ENCODE measurements at places on chromosomes 4 and X.

DNA sequence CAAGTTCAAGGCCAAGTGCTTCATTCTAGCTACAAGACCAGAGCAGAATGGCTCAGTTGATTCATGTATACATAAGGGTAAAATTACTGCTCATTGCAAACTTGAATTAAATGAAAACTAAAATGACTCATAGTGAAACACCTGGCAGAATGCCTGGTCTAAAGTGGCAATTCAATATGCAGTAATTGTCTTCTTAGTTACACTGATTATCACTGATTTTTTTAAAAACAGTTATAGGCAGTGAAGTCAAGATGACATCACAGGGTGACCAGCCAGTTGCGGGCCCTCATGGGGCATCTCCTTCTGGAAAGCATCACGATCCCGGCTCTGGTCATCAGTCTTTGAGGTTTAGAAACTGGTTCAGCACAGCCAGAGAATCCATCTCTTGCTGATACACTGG lies 154.2 kb downstream of the RAB28 start:
- DNase-seq: no peak

DNA sequence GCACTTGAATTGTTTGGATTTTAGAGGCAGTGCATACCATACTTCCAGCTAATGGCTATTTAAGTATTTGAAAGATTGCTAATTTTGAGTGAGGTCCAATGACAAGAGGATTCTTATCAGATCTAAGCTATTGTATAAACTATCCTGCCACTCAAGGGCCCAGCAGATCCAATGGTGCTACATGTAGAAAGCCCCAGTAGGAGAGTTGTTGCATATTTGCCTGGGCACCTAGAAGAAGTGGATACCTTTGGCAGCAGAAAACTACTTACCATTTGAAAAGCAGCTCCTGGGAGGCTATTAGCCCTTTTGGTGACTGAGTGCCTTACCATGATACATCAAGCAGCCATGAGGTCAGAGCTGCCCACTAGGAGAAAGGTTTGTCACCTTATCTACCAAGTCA lies 447.3 kb downstream of the C4orf33 start:
- DNase-seq: no peak

GRCh38 chr4:145528601-145529000 lies 46.9 kb downstream of the SMAD1 start:
- no peak for DNase-seq

- DNase-seq: no peak
Observed at GRCh38 chrX:781224-782204, 150.9 kb downstream of the SHOX start.

- no peak for DNase-seq
Observed at GRCh38 chr4:182560358-182560757, 317.2 kb downstream of the TENM3 start.

- no peak for DNase-seq
Observed at GRCh38 chrX:110924871-110925270, 129.3 kb upstream of the CHRDL1 start.

DNA sequence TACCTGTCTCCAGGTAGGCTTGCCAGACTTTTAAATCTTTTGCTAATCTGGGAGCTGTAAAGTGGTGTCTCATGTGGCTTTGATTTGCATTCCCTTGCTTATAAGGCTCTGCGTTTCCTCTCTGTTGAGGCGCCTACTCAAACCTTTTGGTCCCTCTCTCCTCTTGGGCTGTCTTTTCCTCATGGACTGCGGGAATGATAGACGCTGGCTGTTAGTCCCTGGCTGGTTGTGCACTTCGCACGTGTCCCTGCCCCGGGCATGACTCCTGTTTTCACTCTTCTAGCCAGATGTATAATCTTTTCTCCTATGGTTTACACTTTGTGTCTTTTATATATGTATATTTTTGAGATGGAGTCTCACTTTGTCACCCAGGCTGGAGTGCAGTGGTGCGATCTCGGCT lies 39.7 kb downstream of the RGS12 start:
- DNase-seq: no peak

DNA sequence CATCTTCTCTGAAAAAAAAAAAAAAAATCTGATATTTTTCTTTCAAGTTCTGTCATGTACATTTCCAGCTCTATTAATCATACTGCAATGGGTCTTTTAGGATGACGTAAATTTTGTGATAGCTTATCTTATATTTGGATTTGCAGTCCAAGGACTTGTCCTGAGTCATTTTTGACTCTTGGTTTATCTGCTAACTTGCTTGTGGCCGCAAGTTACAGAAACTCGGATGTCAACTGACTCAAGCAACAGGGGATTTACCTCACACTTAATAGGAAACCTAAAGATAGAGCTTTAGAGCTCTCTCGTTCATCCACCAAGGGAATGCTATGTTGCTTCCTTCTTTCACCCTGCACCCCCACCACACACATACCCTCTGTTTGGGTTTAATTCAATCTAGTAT lies 1433.8 kb upstream of the TENM3 start:
- no peak for DNase-seq

- no peak for DNase-seq
Observed at GRCh38 chr4:160235771-160236170, 1132.9 kb downstream of the RAPGEF2 start.

DNA sequence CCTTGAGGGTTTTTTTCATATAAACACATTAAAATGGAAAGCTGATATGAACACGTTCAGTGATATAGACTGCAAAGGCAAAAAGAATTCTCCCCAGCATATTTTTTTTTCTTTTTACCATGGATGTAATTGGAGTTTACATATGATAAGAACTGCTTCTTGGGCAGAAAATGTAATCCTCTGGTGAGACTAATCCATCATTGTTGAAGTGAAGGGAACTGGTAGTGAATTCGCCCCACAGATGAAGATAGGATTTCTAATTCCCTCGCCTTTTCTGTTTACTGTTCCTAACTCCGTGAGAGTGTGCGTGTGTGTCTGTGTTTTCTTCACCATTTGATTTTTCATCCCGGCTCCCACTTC lies 88.9 kb downstream of the GPR143 start:
- no peak for DNase-seq

DNA sequence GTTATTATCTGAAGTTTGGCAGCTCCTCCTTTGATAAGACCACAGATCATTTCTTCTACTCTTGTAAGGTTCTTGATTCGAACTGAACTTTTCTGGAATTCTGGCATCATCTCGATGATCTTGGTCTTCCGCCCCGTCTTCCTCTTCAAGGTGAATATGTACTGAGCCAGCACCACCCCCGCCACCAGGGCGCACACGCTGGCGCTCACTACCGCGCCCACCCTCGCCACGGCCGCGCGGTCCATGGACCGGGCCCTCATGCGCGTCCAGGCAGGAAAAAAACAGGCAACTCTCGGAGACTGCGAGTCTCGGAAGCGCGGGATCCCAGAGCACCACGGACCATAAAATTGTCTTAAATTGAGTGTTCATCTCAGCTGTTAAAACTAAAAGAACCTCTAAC lies 458.4 kb upstream of the NDST3 start:
- DNase-seq: no peak

DNA sequence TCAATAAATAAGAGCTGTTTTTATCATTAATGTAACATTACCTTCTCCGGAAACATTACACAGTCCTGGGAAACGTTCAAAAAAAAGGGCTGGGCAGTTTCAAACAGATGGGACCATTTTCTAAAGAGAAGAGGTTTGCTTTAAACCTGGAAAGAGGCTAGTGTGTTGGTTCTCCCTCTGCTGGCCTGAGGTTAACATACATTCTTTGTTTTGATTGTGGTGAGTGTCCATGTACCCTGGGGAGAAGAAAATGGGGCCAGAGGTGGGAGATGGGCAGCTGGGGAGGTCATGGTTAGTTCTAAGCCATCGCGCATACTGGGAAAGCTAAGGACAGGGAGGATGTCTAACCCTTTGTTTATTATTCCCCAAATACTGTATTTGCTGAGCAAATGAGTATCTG lies 194.7 kb downstream of the CPEB2 start:
- no peak for DNase-seq

DNA sequence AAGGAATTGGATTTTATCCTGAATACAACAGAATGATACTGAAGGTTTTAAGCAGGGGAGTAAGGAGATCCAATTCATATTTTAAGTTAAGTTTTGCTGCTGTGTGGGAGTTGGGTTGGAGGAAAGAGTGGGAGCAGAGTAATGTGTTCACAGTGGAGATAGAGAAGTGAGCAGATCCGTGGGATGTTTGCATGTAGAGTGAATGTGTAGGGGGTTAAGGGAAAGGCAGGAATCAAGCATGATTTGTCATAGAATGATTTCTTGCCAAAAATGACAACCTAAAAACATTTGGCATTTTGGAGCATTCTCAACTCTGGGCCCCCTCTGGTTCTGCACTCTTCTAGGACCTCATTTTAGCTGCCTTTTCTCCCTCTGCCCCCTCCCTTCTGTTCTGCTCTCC lies 76.6 kb downstream of the ARHGAP10 start:
- DNase-seq: no peak

GRCh38 chr4:99403380-99404184 lies 31.6 kb downstream of the ADH7 start:
- no peak for DNase-seq

- DNase-seq: no peak
Observed at GRCh38 chr4:135277068-135277979, 1075.7 kb upstream of the PABPC4L start.

DNA sequence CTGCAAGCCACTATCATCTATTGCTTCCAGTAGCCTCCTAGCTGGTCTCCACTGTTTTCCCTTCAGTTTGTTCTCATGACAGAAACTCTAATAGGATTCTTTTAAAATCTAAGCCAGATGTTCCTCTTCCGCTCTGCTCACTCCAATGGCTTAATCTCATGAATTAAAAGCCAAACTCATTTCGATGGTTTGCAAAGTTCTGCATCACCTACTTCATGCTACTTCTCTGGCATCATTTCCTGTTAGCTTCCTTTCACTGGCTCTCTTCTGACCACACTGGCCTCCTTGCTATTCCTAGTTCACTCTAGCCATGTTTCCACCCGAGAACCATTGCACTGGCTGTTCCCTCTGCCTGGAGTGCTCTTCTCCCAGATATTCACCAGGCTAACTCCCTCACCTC lies 102.0 kb upstream of the LSM6 start:
- DNase-seq: no peak

DNA sequence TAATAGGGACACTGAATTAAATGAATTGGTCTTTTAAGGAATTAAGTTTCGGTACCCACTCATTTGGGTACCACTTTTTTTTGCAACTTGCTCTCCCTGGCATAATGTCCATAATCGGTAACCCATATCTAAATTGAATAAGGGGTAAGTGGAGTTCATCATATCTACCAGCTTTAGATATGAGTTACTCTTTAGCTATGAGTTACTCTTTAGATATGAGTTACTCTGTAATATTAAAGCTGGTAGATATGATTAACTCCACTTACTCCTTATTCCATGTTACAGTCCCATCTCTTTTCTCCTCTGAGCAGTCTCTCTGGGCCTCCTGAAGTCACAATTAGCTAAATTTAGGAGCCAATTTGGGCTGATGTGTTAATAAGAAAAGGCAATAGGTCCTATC lies 85.7 kb downstream of the TEX13C start:
- DNase-seq: no peak

DNA sequence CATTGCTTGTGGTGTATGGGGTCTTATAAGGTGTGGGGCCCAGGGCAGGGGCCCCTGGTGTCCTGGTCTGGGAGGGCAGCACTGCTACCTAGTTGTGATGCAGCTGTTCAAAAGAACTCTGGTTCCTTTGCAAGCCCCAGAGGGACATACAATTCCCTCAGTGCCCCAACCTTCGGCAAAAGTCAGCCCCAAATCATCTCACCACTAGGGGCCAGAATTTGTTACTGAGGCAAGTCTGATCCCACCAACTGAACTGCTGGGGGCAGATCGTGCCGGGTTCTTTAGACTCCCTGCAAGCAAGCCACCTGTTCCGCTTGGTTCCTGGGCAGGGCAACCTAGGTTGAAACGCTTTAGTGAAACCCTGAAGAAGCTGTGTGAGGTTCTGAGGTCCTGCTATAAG lies 180.1 kb upstream of the S100G start:
- no peak for DNase-seq

DNA sequence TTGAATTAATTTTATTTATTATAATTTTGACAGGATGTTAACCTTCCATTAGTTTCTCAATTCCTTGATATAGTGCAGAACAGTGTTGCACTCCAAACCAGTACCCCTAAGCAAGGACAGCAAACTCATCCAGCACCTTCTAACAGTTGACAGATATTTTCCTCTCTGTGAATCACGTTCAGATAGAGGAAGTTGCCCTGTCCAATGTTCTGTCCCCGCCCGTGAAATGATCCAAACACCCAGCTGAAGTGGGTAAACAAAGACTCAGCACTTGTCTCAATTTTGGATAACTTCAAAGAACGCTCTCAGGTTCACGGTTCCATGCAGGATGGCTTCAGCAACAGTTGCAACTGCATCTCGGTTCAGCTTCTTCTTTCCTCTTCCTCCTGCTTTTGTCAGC lies 1240.0 kb upstream of the ADGRL3 start:
- DNase-seq: no peak

GRCh38 chr4:140743194-140743931 lies 12.8 kb downstream of the TBC1D9 start:
- DNase-seq: no peak

GRCh38 chr4:7821245-7822136 lies 118.2 kb downstream of the AFAP1 start:
- DNase-seq: no peak

DNA sequence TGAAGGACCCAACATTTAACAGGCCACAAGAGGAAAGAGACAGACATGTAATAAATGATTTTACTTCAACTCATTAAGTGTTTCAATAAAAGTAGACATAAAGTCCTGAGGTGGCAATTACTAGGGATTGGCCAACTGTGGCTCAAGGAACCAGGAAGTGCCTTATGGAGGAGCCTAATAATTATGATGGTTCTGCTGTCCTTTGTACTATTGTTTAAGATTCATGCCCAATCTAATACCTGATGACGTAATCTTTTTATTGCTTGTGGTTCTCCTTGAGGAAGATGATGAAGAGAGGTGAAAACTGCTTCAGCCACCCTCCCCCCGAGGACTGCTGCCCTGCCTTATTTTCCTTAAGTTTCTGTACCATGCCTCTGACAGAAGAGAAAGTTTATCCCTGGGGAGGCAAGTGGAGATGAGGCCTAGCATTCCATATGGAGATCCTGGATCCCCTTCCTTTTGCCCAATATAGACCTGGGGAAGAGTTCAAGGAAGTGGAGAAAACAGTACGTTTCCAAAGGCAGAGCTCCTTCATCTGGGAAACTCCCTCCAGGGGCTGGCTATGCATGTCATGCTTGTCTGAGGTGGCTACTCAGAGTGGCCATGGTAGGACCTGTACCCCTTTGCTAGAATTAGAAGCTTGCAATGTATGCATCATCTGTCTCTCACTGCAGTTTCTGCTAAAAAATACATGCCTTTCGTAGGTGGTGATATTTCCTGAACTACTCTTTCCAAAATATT lies 56.8 kb upstream of the FAT1 start:
- no peak for DNase-seq

- DNase-seq: no peak
Observed at GRCh38 chrX:2679534-2680485, 11.3 kb upstream of the CD99 start.

GRCh38 chr4:122890147-122890795 lies 32.1 kb downstream of the NUDT6 start:
- no peak for DNase-seq

- peak; percentile 18 for DNase-seq
Observed at GRCh38 chrX:41332408-41333002, 1.5 kb upstream of the DDX3X start.

- DNase-seq: no peak
Observed at GRCh38 chrX:115579327-115579726, 18.4 kb downstream of the PLS3 start.

Measured in hippocampal formation (tissue), 2 donors.